A172 (cell line): ENCODE measurements at places on chromosomes 13 and 19. TPM values are rescaled to one million over a fixed set of nuclear protein-coding genes. Genes with fewer than 3 reads are reported as not detected.

The EDDM13 gene
- total RNA-seq, result not detected in 2 replicates

DNA sequence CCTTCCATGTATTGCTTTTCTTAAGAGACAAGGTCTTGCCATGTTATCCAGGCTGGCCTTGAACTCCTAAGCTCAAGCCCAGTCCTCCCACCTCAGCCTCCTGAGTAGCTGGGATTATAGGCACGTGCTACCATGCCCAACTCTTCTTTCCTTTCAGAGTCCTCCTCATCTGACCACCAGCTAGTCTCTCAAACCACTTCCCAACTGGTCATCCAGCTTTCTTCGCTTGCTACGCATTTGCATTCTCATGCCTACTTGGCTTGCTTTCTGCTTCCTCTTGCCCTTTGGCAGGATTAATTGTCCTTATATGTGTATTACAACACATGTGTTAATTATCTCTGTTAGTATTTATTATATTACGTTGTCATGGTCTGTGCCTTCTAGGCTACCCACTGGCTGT lies 6.3 kb downstream of the GPR18 start:
- no peak for DNase-seq

- no peak for DNase-seq
Measured at GRCh38 chr13:31930490-31930889, 101.1 kb upstream of the FRY start.

DNA sequence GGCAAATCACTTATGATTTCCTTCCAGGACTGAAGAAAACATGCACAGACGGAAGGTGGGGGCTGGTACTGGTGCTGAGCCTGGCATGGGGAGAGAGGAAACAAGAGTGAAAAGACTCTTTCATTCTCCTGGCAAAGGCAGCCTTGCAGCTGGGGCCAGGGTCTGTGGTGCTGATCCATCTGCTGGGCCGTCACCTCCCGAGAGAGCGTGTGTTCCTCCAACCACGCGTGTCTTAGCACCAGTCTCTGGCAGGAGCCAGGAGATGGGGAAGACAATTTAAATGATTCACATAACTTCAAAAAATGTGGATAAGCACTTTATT lies 23.9 kb upstream of the SPART start:
- DNase-seq, result no peak

- no peak for DNase-seq
Measured at GRCh38 chr13:26605845-26606244, 48.4 kb downstream of the WASF3 start.

DNA sequence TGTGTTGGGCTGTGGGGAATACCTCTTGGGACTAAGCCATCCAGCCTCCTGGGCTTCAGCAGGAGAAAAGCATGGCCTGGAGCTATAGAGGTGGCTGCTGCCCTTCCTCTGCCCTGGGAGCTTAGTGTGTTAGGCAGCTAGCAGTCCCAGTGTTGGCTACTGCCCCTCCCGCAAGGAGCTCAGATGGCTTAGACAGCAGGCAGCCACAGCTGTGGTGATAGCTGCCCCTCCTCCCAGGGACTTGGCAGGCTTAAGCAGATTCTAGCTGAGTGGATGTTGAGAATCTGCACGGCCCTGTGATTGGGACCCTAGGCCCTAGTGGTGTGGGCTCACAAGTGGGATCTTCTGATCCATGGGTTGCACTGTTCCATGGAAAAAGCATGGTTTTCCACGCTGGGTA lies 264.5 kb downstream of the TDRD3 start:
- DNase-seq, result no peak

- DNase-seq, result no peak
Measured at GRCh38 chr19:12859546-12859945, 21.2 kb downstream of the MAST1 start.

DNA sequence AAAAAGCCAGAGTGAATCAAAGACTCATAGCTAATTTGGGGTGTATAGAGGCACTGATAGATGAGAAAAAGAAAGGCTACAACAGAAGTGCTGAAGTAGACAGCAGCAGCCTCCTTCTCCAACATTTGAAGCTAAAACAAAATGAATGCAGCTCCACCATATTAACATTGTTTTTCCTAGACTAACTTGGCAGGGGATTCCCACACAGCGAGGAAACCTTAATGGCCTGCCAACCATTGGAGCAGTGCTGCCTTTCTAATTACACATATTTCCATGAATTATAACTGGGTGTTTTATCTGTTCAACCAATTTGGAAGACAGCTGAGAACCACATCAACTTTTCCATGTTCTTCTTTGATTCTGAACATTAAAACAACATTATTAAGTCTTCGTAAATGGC lies 478.6 kb downstream of the LIG4 start:
- DNase-seq, result no peak
